ENCODE measurements at places on chromosomes 4 and X. TPM values are rescaled to one million over a fixed set of nuclear protein-coding genes. Genes with fewer than 3 reads are reported as not detected.

The DGAT2L6 gene
- total RNA-seq, result not detected

The MUC7 gene
- not detected for total RNA-seq

The PABPC4L gene
- not detected for total RNA-seq

The DUX4 gene
- total RNA-seq, result not detected

The LDOC1 gene
- 1.8 TPM for total RNA-seq

All from activated naive CD8-positive, alpha-beta T cell treated with anti-CD3 and anti-CD28 coated beads for 36 hours (primary cell).